NCI-H1930 (cell line): ENCODE measurements at places on chromosomes 12 and 14.

- DNase-seq, result no peak
Observed at GRCh38 chr12:48688836-48689235, 6.8 kb upstream of the KANSL2 start.

- no peak for DNase-seq
Observed at GRCh38 chr12:111454716-111455447, 49.2 kb downstream of the SH2B3 start.

DNA sequence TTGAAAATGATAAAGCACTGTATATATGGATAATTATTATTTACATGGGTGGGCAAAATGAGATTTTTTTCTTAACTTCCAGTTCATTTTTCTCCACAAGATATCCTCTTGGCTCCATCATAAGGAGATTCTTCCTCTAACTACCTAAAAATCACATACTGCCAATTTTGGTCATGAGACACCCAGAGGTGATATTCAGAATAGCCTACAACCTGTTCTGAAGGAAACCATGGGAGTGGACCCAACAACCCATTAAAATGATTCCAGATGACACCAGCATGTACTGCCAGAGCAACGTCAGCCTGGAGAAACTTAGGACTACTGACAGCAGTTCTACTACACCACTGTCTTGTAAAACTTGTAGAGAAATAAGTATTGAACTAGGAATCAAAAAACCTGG lies 136.3 kb upstream of the TMPO start:
- no peak for DNase-seq

- no peak for DNase-seq
Observed at GRCh38 chr12:55659486-55660385, 23.0 kb downstream of the OR10P1 start.

GRCh38 chr14:100042286-100042685 lies 22.9 kb upstream of the EVL start:
- no peak for DNase-seq

DNA sequence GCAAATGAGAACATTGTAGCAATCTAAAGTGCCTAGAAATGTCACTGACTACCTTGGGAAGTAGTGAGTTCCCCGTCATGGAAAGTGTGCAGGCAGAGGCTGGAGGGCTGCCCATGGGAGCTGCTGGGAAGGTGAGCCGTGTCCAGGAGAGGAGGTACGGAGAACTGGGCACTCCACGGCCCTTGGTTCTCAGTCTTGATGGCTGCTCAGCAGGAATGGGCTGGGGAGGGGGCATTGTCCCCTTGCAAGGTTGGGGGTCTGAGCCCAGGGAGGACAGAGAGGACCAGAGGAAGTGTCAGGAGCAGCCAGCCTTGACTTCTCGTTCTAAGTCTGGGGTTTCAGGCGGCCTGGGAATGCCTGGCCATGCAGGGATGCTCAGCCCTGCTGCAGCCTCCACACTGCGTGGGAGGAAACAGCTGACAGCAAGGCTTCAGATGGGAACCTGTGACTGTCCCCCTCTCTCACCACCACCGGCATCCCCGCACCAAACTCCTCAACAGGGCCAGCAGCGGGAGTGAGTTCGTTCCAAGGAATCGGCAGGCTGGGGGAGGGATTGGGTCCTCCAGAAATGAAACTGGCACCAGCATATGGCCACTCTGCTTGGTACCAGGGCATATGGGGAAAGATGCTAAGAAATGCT lies 140.2 kb downstream of the BCL11B start:
- no peak for DNase-seq

DNA sequence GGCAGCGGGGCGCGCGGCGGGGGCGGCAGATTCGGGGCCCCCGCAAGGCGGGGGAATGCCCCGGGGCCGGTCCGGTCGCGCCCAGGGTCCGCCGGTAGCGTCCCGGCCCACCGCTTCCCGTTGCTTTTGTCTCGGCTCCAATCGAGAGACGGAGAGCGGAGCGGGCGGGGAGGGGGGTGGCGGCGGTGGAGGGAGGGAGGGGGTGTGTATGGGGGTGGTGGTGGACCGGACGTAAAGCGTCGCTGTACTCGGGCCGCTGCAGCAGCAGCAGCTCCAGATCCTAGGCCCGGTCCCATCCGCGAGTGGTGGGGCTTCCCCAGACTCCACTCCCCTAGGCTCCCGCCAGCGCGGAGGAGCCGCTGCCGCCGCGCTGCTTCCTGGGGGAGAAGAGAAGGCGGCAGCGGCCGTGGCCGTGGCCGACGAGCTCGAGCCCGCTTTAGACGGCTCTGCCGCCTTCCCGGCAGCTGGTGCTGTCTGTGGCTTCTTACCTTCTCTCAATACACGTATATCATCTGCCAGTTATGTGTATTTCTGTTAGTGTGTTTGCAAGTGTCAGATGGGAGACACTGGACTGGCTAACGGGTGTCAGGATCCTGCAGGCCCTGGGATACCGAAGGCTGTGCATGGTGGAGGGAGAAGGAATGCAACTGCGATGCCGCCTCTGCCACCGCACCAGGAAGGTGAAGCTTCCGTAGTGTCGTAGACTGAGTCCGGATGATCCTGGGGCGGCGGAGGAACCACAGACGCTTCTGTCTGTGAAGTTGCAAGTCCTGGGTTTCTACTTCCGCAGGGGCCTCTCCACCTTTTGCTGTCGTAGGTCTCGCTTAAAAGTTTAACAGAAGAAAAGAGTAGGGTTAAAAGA lies 508 bp downstream of the CNOT2 start:
- no peak for DNase-seq

DNA sequence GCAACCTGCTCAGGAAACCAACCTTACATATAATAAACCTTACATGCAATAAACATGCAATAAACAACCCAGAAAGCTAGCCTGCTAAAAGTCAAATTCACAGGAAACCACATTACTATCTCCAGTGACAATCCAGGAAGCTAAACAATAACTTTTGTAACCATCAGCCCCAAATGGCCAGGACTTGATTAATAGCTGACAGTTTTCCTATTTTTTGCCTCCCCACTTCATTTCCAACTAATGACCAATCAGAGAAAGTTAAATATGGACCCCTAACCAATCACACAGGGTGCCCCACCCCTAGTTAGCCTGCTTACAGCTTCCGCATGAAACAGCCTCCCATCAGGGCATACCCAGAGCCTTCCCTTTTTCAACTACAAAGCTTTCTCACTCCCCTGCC lies 152.2 kb upstream of the LMNTD1 start:
- DNase-seq, result no peak

- no peak for DNase-seq
Observed at GRCh38 chr14:21987937-21988336, 314.3 kb upstream of the OR4E1 start.

DNA sequence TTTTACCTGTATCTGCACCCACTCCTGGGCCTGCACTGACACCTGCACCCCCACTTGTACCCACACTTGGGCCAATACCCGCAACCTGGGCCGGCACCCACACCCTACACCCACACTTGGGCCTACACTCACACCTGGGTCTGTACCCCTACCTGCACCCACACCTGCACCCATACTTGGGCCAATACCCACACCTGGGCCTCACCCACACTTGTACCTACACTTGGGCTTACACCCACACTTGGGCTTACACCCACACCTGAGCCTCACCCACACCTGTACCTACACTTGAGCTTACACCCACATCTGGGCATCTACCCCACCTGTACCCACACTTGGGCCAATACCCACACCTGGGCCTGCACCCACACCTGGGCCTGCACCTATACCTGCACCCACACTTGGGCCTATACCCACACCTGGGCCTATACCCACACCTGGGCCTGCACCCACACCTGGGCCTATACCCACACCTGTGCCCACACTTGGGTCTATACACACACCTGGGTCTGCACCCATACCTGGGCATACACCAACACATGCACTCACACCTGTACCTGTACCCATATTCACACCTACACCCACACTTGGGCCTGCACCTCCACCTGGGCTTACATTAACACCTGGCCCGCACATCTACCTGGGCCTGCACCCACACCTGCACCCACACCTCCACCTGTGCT lies 39.2 kb downstream of the DAO start:
- DNase-seq, result no peak

DNA sequence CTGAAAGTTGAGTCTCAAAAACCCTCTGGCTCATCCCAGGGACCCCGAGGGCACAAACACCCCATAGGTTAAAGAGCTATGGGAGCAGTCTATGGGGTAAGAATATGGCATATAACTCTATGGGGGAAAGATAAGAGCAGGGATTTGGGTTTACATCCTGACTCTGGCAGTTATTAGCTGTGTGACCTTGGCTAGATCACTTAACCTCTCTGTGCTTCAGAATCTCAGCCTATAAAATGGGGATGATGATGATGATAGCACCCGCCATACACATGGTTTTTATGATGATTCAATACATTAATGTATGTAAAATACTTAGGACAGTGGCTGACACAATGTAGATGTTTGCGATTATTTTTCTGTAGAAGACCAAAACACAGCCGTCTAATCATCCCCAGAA lies 26.2 kb downstream of the IRF2BPL start:
- no peak for DNase-seq
